ENCODE measurements at places on chromosomes 6 and 20.

DNA sequence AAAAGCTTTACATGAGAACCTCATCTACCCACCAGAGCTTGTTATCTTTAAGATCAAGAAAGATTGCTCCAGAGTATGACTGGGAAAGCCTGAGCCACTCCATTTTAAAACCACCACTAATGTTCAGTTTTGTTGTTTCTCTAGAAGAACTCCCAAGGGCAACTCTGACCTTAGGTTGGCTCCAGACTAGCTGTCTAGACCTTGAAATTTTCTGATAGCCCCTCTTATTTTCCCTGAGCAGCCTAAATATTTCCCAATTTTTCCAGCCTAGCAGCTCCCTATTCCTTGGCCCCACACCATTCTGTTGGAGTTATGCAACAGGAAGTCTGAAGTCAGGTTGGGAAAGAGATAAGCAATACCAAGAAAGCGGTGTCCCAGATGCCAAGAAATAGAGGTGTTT lies 84.6 kb upstream of the TCF21 start:
- DNase-seq = no peak

DNA sequence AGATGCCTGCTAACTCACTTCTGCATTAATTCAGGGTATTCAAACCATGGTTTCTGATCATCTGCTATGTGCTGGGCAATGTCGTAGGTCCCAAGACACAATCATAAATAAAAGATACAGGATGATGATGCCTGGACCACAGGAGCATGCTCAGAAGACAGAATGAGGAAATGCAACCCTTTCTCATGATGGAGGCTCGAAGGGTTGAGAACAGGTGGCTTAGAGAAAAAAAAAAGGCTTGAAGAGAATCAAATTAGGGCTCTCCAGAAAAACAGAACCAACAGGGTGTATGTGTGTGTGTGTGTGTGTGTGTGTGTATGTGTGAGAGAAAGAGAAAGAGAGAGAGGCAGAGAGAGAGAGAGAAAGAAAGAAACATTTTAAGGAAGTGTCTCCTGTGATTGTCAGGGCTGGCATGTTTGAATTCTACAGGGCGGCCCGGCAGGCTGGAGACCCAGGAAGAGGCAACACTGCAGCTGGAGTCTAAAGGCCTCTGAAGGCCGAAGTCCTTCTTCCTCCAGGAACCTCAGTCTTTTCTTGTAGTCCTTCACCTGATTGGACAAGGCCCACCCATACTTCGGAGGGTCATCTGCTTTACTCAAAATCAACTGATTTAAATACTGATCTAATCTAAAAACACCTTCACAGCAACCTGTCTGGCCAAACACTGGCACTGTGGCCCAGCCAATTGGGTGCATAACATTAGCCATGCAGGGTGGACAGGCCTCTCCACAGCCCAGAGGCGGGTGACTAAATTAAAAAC lies 143.8 kb downstream of the ERMARD start:
- no peak for DNase-seq

- no peak for DNase-seq
Measured at GRCh38 chr6:45314146-45314545, 14.0 kb upstream of the RUNX2 start.

- no peak for DNase-seq
Measured at GRCh38 chr6:161257793-161258457, 15.9 kb downstream of the AGPAT4 start.

DNA sequence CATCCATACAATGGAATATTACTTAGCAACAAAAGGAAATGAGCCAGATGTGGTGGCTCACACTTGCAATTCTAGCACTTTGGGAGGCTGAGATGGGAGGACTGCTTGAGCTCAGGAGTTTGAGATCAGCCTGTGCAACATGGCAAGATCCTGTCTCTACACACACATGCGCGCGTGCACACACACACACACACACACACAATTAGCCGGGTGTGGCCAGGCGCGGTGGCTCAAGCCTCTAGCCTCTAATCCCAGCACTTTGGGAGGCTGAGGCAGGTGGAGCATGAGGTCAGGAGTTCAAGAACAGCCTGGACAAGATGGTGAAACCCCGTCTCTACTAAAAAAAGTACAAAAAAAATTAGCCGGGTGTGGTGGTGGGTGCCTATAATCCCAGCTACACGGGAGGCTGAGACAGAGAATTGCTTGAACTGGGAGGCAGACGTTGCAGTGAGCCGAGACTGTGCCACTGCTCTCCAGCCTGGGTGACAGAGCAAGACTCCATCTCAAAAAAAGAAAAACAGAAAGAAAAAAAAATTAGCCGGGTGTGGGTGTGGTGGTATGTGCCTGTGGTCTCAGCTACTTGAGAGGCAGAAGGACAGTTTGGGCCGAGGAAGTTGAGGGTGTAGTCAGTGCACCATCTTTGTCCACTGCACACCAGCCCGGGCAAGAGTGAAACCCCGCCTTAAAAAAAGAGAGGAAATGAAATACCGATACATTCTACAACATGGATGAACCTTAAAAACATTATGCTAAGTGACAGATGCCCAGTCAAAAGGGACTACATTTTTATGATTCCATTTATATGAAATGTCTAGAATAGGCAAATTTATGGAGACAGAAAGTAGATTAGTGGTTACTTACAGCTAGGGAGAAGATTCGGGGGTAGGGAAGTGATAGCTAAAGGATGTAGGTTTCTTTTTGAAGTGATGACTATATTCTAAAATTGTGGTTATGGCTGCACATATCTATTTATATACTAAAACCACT lies 52.5 kb downstream of the RBL1 start:
- no peak for DNase-seq

GRCh38 chr20:51831866-51832265 lies 29.5 kb upstream of the SALL4 start:
- no peak for DNase-seq

- no peak for DNase-seq
Measured at GRCh38 chr6:87690441-87690840, 11.6 kb downstream of the AKIRIN2 start.
